ENCODE measurements at places on chromosomes 5 and 9. TPM values are rescaled to one million over a fixed set of nuclear protein-coding genes. Genes with fewer than 3 reads are reported as not detected.

DNA sequence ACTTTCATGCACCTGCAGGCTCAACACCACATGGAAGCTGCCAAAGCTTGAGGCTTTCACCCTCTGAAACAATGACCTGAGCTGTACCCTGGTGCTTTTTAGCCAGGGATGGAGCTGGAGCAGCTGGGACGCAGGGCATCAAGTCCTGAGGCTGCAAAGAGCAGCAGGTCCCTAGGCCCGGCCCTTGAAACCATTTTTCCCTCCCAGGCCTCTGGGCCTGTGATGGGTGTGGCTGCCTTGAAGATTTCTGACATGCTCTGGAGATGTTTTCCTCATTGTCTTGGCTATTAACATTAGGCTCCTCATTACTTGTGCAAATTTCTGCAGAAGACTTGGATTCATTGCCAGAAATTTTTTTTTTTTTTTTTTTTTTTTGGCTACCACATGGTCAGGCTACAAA, 30.3 kb upstream of the GHR start:
- no peak for DNase-seq

DNA sequence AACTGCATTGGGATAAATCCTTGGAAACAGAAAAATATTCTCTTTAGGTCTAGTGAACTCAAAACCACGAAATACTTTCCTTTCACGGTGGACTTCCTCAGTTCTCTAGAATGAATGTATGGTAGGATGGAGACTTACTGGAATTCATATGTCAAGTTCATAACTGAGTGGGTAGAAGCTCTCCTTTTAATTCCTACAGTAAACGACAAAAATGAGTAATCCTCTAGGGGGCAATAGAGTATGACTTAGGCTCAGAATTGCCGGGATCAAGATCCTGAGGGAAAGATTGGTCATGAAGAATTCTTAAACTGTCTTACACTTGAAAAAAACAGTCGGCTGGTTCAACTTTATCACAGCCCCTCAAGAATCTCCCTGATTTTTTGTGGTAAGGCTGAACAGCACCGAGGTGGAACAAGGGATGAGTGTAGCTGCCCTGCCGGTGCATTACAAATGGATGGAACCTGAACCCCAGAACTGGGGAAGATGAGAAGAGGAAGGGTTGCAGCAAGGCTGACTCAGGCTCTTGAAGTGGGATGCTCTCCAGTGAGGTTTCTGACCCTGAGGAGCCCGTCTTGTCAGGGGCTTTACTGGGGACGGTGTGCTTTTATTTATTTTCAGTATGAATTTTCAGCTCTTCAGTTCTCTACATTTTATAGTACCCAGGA, 14.0 kb upstream of the LOX start:
- no peak for DNase-seq

DNA sequence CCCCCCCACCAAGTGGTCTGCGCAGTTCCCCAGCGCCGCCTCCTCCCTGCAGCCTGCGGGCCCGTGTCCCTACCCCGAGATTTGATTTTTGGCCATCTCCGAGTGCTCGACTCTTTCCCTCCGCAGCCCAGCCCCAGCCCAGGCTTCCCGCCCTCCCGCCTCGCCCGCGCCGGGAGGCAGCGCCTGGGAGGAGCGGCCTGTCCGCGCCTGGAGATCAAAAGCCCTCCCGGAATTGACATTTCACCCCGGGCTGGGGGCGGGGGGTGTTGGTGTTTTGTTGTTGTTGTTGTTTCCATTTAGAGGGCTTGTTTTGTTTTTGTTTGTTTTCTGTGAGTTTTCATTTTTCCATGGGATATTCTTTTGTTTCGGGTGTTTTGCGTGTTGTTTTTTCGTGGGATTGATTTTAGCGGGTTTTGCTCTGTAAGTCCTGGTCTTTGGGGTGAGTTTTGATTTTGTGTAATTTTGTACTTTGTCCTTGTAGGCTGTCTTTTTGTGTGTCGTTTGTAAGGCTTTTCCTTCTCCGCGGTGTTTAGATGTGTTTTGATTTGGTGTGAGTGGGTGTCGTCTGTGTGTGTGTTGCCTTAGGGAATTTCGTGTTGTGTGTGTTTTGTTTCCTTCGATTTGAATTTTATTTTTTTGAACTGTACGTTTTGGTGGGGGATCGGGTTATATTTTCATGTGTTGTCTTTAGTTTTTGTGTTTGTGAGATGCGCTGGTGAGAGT, 1.7 kb upstream of the PAX5 start:
- peak; percentile 48 for DNase-seq

GRCh38 chr5:33688526-33688925, 203.3 kb downstream of the ADAMTS12 start:
- DNase-seq: no peak

Gene AQP3
- polyA plus RNA-seq: 30.9 TPM

Gene ACTBL2
- not detected for polyA plus RNA-seq
